ENCODE measurements at places on chromosomes 7 and 10. TPM values are rescaled to one million over a fixed set of nuclear protein-coding genes. Genes with fewer than 3 reads are reported as not detected.

The SERPINE1 gene
- total RNA-seq: 794 TPM

The MBL2 gene
- not detected for total RNA-seq

The TFR2 gene
- 0.87 TPM for total RNA-seq

The ACTL6B gene
- not detected for total RNA-seq

The PNLIPRP1 gene
- not detected for total RNA-seq

The SPDYE6 gene
- total RNA-seq: not detected

The LAMTOR4 gene
- total RNA-seq: 73.2 TPM

The ZNF853 gene
- 16.2 TPM for total RNA-seq

The RAB19 gene
- total RNA-seq: not detected

The TSPAN12 gene
- total RNA-seq: 6.8 TPM

The NDUFB8 gene
- 124 TPM for total RNA-seq

The PDZD7 gene
- total RNA-seq: 1.8 TPM

The ARHGAP22 gene
- 8.8 TPM for total RNA-seq

The AKR1C4 gene
- total RNA-seq: not detected

The CRPPA gene
- total RNA-seq: 5.2 TPM

The ADAP1 gene
- total RNA-seq: 3.9 TPM

The CLRN3 gene
- not detected for total RNA-seq

The RAMP3 gene
- not detected for total RNA-seq

The PRLHR gene
- not detected for total RNA-seq

The ZNF804B gene
- total RNA-seq: not detected

The PKD2L1 gene
- not detected for total RNA-seq

The GSDME gene
- 23.6 TPM for total RNA-seq
